ENCODE measurements at places on chromosomes 2 and 18. TPM values are rescaled to one million over a fixed set of nuclear protein-coding genes. Genes with fewer than 3 reads are reported as not detected.

The VPS4B gene
- total RNA-seq: 23.6 TPM

The UGT1A4 gene
- not detected for total RNA-seq

The IL1R2 gene
- total RNA-seq: 0.63 TPM

The CABYR gene
- total RNA-seq: 22.8 TPM

The ASPRV1 gene
- 0.10 TPM for total RNA-seq

The CYS1 gene
- total RNA-seq: 1.2 TPM

The LONRF2 gene
- total RNA-seq: 3.0 TPM

The CABLES1 gene
- total RNA-seq: 15.8 TPM

The ARHGAP25 gene
- total RNA-seq: 0.23 TPM

The SLC11A1 gene
- total RNA-seq: 0.20 TPM

The PCARE gene
- total RNA-seq: not detected

The RFX8 gene
- total RNA-seq: not detected

The DPP4 gene
- total RNA-seq: 0.79 TPM

The UGT1A7 gene
- 6.2 TPM for total RNA-seq

The ANKRD30BL gene
- total RNA-seq: not detected

The DNAJC27 gene
- total RNA-seq: 1.6 TPM

The KIAA1328 gene
- total RNA-seq: 1.8 TPM

The FEV gene
- not detected for total RNA-seq

The COBLL1 gene
- total RNA-seq: 4.1 TPM

The ABCG5 gene
- total RNA-seq: not detected

The PLB1 gene
- total RNA-seq: 1.8 TPM

The SLC40A1 gene
- 2.7 TPM for total RNA-seq

The ZNF396 gene
- total RNA-seq: 0.61 TPM

The DYSF gene
- 0.61 TPM for total RNA-seq

The EVX2 gene
- not detected for total RNA-seq

The PSTPIP2 gene
- 0.34 TPM for total RNA-seq

The MRO gene
- 0.24 TPM for total RNA-seq

The UBXN4 gene
- total RNA-seq: 43.5 TPM

The NLRC4 gene
- total RNA-seq: not detected

The NT5DC4 gene
- not detected for total RNA-seq

The AMER3 gene
- total RNA-seq: not detected

The SLC5A7 gene
- not detected for total RNA-seq

The CCL20 gene
- 5.9 TPM for total RNA-seq

The SERPINB4 gene
- not detected for total RNA-seq

All from A549 treated with ZK216348 at 1 μM for 4 hours (cell line).